Subcutaneous preadipocyte (primary cell): ENCODE measurements at places on chromosomes 11 and 22. TPM values are rescaled to one million over a fixed set of nuclear protein-coding genes. Genes with fewer than 3 reads are reported as not detected.

Gene CAPN5
- total RNA-seq, result 17.3 and 29.1 TPM in 2 replicates

Gene USH1C
- not detected in 2 replicates for total RNA-seq

Gene RIMBP3C
- 0.39 and 1.1 TPM in 2 replicates for total RNA-seq

Gene APOL3
- 14.1 and 29.0 TPM in 2 replicates for total RNA-seq

Gene BBOX1
- not detected in 2 replicates for total RNA-seq

Gene MPEG1
- under 0.01 TPM in 1 of 2 replicates, not detected in the other for total RNA-seq

Gene CCDC188
- 0.37 and 2.2 TPM in 2 replicates for total RNA-seq

Gene POU2AF3
- not detected in 2 replicates for total RNA-seq

Gene TSSK2
- not detected in 2 replicates for total RNA-seq

Gene OTOG
- total RNA-seq, result not detected in 2 replicates

Gene LUZP2
- under 0.01 TPM in 1 of 2 replicates, not detected in the other for total RNA-seq

Gene FAM111A
- total RNA-seq, result 43.2 and 45.6 TPM in 2 replicates

Gene ARHGEF17
- total RNA-seq, result 11.4 and 19.5 TPM in 2 replicates

Gene PLAAT2
- total RNA-seq, result not detected in 2 replicates

Gene CASP1
- 6.1 and 9.9 TPM in 2 replicates for total RNA-seq

Gene NEFH
- 0.37 and 0.78 TPM in 2 replicates for total RNA-seq

Gene TBCEL
- total RNA-seq, result 13.9 and 15.8 TPM in 2 replicates

Gene RAC2
- total RNA-seq, result 7.0 and 16.6 TPM in 2 replicates

Gene LRRC32
- total RNA-seq, result 29.7 and 36.7 TPM in 2 replicates

Gene FXYD6
- not detected in 2 replicates for total RNA-seq
